ENCODE measurements at places on chromosomes 11 and 22.

DNA sequence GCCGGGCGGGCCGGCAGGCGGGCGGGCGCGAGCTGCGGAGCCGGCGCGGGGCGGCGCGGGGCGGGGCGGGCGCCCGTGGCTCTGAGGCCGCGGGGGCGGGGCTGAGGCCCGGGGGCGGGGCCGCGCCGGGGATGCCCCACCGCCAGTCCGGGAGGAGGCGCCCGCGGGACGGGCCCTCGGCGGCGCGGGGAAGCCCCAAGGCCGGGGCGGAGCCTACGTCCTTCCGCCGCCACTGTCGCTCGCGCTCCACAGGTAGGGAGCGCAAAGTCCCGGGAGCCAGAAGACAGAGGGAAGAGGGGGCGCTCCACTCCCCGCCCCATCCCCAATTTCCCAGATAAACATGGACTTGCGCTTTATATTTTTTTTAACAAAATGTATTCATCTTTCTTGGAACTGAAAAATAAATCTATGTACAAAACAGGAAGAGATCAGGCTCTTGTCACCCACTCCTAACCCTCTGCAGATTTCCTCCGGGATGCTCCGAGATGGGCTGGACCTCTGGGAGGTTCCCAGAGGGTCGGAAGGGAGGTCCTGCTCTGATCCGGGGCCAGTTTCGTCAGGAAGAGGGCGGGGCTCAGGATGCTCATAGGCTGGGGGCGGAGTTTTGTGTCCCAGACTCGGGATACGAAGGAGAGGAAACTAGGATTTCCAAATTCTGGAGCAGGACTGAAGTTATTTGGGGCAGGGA is at the start of gene MAP4K2:
TSS of gene MAP4K2 (minus strand) at position 57 of the 688 bp plus-strand sequence. CDS start 65 bp downstream, outside the sequence.
- peak; percentile 95 for DNase-seq

GRCh38 chr11:66856496-66857233 is at the start of gene LRFN4:
Gene LRFN4, plus strand, starts transcription at chr11:66857064. Its CDS starts 681 bp downstream, at chr11:66857745.
- peak; percentile 66 for DNase-seq

- DNase-seq, result no peak
Observed at GRCh38 chr22:17890892-17891291, 116.6 kb upstream of the BID start.

DNA sequence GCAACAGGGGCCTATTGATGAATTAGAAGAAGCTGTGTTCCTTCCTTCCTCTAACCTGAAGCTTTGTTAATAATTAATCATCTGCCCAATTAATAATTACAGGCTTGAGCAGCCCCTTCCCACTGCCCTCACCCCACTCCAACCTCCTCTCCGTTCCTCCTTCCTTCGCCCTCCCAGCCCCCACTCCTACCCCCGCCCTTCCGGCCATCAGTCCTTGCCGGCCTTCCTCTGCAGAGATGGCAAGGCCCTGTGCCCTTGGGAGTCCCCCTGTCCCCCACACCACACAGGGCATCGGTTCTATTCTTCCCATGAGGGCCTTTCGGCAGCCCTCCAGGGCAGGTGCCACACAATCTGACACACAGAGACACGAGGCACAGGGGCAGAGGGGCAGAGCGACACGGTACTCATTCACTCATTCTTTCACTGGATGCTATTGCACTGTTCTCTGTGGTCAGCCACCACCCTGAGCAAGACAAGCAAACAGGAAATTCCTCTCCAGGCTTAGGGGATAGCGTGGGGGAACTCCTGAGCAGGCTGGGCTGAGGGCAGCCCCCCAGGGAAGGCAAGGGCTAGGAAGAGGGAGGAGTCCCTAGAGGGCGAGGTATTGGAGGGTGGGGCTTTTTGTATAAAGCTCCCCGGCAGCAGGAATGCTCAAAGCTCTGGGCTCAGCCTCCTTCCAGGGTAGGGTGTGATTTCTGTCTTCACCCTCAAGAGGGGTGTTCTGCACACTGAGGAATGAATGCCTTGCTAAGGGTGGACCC is 14.7 kb downstream of the MGAT3 start:
- DNase-seq, result peak; percentile 85

DNA sequence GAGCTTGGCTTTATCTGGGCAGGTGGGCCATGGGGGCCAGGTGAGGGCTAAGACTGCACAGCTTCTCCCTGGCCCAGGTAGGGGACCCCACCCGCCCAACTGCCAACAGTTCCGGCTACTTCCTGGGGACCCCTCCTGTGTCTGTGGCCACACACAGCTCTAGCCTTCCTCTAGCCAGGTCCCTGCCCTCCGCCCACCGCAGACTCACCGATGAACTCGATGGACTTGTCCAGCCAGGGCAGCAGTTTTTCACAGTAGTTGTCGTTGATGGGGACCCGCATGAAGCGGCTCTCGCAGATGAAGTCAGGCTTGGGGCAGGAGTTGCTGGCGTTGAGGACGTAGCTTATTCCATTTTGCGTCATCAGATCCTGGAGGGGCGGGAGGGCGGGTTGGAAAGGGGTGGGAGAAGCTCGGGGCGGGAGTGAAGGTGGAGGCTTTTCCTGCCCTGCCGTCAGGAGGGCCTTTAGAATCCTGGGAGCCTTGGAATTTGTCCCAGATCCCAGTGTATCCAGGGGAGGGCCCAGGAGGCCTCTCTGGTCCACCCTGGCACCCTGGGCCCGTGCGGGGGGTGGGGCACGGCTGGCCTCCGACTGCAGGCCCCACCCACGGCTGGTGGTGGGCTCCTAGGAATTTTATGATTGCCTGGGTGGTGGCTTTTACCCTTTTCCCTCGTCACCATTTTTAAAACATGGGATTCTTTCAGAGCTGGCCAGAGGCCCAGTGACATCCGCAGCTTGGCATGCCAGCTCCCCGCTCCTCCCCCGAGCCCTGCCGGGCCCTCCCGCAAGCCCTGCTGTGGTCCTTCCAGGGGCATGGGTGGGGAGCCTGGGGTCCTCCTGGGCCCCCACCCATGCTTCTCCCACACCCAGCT is 13.9 kb downstream of the DUSP8 start:
- DNase-seq, result peak; percentile 53

DNA sequence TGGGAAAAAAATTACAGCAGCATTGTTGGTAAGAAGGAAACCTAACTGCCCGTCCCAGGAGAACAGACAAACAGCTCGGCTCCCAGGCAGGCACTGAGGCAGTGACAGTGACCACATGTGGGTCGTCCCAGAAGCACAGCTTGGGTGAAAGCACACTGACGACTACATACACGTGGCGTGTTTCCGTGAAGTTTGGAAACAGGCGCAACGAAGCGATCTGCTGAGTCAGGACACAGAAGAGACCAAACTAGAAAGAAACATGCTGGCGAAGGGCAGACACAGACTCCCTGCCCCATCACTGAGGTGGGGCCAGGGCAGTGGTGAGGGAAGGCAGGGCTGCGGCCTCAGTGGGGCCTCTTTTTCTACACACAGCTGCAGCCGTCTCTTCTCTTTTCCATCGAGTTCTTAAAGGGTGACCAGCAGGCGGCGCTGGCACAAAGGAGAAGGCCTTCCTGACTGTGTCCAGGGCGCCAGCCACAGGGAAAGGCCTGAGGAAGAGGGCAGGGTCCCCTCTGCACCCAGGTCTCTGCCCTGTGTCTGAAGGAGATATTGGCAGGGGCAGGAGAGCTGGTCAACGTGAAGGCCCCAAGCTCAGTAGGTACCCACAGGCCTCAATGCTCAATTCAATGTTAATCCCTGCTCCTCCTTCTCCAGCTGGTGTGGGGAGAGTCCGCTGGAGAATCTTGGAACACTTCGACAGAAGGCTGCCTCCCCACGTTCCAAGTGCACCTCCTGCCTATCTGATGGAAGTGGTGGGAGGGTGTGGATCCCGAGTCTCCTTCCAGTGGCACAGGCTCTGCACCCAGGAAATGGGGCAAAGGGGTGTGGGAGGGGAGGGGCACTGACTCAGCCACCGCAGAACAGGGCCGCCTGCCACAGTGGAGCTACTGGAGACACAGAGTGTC is 19.9 kb downstream of the CARS1 start:
- DNase-seq, result peak; percentile 77

DNA sequence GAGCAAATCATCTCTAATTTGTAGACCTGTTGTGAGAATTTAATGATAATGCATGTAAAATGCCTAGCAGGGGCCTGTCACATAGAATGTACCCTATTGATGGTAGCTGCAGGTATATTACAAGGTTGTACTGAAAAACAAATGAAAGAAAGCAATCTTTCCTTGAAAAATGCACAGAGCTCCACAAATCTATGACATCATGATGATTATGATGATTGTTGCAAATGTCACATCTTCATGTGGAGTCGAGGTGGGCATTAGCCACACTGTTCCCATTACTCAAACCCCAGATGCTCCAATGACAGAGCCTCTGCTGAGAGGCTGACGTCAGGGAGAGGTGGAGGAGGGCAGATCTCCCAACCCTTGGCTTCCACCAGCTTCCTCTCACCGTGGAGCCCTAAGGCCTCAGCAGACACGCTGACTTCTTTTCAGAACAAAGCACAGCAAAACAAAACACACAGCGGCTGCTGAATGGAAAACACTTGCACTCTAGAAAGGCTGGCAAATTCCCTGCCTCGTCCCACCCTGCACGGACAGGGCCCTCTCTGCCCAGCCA is 298.3 kb downstream of the KIRREL3 start:
- no peak for DNase-seq

- no peak for DNase-seq
Observed at GRCh38 chr22:17540481-17540880, 22.8 kb upstream of the SLC25A18 start.

DNA sequence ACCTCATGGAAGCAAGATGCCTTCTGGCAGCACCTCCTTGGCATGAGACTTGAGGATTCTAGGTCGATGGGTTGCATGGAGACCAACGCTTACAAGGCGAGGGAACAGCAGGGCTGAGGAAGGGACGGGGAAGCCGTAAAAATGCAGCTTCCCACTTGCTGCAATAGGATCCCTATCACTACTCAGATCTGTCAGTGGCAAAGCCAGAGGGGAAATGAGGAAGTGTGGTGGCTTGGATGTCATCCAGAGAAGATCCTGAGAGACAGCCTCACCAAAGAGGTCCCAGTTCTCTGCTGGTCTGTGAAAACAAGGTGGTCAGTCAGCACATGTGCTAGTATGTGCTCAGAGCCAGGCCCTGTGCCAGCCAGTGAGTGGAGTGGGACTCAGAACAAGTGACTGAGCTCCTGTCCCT is 22.2 kb downstream of the CYB5R2 start:
- no peak for DNase-seq

DNA sequence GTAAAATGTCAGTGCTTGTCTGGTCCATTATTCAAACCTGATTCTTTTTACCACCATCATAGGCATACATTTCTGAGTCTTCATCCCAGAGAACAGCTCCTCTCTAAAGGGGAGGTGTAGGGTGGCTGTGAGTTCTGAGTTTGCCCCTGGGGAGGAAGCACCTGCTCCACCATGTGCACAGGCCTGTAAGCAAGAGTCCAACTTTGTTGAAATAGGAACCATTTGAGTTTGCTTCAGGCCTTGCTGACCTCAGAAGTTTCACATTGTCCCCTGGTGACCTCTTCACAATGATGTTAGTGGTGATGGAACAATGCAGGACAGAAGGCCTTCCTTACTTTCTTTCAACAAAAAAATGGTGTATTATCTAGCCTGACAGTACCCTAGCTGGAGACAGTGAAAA is 54.6 kb upstream of the TOP3B start:
- no peak for DNase-seq

DNA sequence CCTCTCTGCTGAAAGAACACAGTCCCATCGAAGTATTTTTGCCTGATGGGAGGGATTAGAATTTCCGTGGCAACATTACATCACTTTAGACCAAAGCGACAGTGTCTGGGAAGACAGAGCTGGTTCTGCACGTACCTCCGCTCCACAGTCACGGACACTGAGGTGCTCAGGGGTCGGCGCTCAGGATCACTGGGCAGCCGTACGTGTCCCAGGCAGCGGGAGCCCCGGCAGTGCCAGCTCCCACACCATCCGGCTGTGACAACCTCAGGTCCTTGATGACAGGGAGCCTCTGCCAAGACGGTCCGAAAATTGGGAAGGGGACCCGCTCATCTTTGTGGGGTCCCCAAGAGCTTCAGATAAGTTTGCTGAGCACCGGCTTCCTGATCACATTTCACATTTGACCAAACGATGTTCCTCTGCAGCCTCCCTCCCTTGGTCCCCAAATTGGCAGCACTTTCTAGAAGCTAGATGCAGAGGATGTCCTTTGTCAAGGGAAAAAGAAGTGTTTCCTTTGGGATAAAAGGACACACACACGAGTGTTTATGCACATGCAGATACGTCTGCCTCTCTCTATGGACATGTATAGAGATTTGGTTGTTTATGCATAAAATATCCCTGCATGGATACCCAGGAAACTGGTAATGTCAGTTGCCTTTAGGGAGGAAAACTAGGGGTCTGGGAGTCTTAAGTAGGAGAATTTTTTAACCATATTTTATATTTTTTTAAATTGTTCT is 61.6 kb upstream of the LINC01488 start:
- DNase-seq, result no peak

GRCh38 chr11:46679241-46680163 is 20.9 kb downstream of the ARHGAP1 start:
- no peak for DNase-seq

DNA sequence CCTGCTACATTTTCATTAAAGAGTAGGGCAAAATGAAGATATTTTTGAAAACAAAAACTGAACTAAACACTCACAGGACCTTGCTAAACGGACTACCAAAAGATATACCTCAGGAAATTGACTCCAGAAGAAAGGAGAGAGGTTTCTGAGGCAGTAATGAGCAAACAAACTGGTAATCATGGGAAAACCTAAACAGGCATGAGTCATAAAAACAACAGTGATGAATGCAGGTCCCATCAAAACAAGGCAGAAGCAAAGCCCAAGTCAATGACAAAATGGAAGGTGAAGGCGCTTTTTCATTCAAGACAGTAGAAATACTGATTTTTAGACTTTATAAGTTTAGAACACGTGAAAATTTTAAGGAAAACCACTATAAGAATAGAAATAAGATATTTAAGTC is 104.5 kb downstream of the EFCAB6 start:
- no peak for DNase-seq

Measured in Calu3 (cell line).